ENCODE measurements at places on chromosomes 12 and 14.

DNA sequence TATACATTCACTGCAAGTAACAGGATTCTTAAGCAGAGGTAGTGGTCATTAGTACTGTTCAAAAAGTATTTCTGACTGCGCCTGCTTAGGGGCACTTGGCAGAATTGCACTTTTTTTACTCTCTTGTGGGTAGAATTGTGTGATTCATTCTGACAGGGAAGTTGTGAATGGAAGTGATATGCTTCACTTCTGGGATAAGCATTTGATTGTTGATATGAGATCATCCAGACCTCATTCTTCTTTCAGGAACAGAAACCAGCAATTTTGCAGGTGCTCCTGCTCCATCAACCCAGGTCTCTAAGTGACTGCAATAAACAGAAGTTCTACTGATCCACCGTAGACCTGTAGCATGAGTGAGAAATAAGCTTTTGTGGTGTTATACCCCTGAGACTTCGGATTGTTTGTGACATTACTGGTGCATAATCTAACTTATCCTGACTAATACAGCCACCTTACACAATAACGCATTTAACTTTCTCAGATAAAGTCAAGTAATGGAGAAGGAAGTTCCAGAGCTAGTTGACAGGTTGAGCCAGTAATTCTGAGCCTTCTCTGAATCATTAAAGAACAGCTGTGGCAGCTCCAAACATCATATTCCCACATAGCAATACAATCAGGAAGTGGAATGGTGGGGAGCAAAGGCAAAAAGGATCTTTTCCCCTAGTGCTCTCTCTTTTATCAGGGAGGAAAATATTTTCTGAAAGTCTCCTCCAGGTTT is 387.9 kb downstream of the SYT1 start:
- no peak for DNase-seq

GRCh38 chr12:71771069-71771468 is 16.4 kb downstream of the RAB21 start:
- DNase-seq, result no peak

GRCh38 chr14:91257328-91258010 is 13.0 kb upstream of the GPR68 start:
- no peak for DNase-seq

- DNase-seq, result no peak
Observed at GRCh38 chr12:91931111-91931510, 214.5 kb downstream of the BTG1 start.

GRCh38 chr14:100762089-100762515 is 35.4 kb downstream of the DLK1 start:
- DNase-seq, result no peak

- no peak for DNase-seq
Observed at GRCh38 chr12:122062832-122063693, 15.5 kb upstream of the MLXIP start.

GRCh38 chr14:41950428-41951151 is 343.9 kb downstream of the LRFN5 start:
- no peak for DNase-seq

GRCh38 chr12:71556875-71557274 is 106.8 kb downstream of the ZFC3H1 start:
- no peak for DNase-seq

- no peak for DNase-seq
Observed at GRCh38 chr14:35231207-35231760, 60.9 kb upstream of the PSMA6 start.

DNA sequence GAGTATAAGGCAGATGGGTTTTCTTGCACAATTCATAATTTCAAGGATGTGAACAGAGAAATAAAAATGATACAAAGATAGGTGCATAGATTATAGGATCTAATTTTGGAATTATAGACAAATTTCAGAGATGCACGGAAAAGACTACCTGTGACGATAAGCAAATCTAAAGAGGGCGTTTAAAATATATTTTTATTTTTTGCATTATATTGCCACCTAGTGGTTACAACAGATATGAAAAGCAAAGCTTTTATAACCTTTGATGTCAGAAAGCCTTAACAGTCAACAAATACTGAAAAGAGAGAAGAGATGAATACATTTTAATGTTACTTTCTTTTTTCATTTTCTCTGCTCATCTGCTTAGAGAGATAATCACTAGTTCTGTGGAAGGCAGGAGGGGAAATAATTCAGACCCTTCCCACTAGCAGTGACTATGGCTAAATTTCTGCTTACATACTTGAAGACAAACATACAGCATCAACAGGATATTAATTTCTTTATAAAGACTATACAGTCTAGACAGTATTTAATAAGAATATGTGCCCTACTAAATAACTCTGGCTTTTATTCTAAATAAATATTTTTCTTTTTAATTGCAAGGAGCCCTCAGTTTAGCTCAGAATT is 46.3 kb downstream of the NTS start:
- DNase-seq, result no peak

GRCh38 chr12:132617822-132618682 is 524 bp upstream of the P2RX2 start:
- DNase-seq, result no peak

DNA sequence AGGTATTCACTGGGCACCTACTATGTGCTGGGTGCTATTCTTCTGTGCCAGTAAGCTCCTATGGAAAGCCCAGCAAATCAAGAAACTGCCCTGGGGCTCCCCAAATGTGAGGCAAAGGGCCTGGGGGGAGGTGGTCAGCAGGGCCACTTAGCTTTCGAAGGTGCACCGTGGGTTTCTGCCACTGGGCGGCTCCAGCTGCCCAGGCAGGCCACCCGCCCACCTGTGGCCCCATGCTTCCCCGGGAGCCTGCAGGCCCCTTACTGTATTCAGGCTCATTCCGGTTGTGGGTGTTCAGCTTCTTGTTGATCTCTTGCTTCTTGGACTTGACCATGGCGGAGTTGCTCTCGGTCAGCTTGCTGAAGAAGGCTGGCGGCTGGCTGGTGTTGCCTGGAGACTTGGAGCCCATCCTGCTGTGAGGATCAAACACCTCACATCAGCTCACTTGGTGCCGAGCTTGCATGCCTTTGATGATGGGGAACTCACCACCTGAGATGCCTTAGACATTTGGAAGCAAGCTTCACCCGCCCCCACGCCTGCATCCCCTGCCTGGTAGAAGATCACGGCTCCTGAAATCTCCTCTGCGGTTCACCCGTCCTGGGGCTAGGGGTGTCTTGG is 37.3 kb downstream of the RFLNA start:
- no peak for DNase-seq

DNA sequence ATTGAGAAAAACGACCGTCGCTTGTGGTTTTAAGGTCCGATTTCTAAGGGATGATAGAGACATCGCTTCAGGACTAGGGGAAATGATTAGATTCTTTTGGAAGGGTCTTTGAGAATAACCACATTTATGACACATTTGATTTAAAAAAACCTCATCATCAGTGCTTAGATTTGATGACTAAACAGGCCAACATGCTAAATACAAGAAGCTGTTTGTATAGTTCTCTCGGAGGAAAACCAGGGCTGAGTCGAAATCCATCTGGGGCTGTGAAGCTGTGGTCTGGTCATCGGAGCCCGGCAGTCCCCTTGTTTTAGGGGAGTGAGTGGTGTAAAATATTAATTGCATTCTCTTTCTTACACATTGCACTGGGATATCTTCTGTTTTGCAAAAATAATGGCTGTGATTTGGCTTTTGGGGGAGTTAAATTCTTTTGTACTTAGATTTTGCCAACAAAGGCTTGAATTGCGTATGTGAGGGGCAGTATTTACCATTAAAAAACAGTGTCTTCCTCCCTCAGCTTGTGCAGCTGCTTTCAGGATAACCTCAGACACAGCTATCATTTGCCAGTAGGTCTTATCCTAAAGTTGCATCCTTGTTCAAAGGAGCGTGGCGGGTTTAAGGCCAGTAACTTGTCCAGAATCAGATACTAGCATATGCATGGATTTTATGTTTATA is 550 bp downstream of the GNG2 start:
- DNase-seq, result no peak

- no peak for DNase-seq
Observed at GRCh38 chr14:59704054-59704645, 127.5 kb upstream of the CCDC175 start.

GRCh38 chr12:118513611-118514010 is 137.3 kb downstream of the SUDS3 start:
- DNase-seq, result no peak

GRCh38 chr12:23885394-23885793 is 64.1 kb downstream of the SOX5 start:
- no peak for DNase-seq

- DNase-seq, result no peak
Observed at GRCh38 chr12:20183563-20183962, 184.8 kb upstream of the PDE3A start.

- no peak for DNase-seq
Observed at GRCh38 chr14:61632807-61633206, 62.5 kb upstream of the HIF1A start.
